ENCODE measurements at places on chromosomes 7 and 10. TPM values are rescaled to one million over a fixed set of nuclear protein-coding genes. Genes with fewer than 3 reads are reported as not detected.

GRCh38 chr7:28615091-28615490 lies 202.8 kb downstream of the CREB5 start:
- no peak for DNase-seq

CALCR gene
- 5.4 TPM for total RNA-seq

DNA sequence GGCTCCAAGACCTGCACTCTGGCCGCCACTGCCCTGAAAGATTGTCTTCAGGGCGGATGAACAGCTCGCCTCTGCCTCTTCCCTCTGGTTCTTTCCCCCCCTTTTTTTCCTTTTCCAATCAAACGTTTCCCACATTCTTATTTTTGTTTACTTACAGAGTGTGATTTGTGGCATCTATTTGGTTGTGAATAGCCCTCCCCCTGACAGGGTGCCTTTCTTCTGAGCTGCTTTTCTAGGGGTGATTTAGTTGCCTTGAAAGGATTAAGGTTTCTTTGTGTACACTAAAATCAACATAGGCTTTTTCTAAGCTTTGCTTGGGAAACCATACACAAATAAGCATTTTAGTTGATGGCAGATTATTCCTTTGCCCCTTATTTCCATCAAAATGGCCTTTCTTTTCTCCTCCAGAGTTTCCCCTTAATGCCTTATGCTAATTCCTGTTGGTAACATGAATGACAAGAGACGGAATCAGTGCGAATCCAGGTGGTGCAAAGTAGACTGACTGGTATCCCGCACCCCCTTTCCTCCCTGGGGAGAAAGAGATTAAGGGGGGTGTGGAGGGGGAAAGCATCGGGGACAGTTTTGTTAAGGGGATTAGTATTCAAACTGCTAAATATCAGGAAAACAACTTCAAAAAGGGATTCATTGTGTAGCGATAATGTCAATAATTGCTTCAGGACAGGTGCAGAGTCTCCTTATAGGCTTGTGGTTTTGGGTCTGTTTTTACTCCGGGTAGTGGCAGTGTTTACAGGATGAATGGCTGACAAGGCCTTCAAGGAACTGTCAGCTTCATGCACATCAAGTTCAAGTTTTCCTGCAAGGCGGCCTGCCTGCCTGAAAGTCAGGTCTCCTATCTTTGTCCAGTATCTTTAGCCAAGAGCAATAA lies 431.6 kb upstream of the GALNT17 start:
- no peak for DNase-seq

DNA sequence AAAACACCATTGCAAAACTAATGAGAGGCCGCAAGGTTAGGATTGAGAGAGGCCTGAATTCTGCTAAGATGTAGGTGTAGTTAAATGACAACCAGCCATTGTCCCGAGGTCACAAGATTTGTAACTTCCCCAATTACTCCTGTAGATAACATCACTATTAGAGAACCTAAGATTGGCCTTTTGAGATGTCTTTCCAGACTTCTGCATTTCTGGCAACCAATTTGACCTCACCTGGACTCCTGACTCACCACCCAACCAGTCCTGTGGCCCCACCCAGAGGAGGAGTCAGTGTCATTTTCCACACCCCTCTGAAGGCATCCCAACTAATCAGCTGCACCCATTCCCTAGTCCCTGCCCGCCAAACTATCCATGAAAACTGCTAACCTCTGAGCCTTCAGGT lies 115.7 kb downstream of the PRKAG2 start:
- no peak for DNase-seq

DNA sequence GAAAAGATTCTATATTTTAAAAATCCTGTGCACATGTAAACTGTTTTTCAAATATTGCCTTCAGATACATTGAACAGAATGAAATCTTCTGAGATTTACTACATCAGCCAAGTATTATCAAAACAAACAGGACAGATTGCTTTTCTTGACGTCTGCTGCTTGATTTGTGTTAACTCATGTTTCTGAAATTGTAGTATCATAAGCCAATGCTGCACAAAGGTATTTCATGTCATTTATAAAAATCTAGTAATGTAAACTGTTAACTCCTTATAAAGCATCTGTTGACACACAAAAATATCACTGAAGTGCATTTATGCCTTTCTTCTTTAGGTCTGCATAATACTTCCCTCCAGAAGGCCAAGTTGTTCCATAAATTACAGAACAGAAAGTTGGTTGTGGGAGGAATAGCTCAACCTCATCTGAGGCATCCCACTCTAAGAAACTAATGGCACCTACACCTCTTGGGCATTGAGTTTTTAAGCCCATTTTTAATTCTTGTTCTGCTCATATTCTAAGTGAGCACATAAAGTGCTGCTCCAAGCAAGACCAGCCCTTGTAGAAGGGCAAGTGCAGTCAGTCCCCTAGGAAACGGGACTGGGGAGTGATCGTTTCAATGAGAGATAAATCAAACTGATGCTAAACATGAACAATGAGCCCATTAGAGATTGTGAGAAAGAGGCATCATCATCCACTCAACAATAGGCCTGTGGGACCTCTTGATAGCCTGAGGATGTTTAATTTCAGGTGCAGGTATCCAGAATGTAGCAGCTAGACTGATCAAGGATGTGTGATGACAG lies 28.5 kb downstream of the CAV1 start:
- no peak for DNase-seq
